ENCODE measurements at places on chromosomes 4 and X.

DNA sequence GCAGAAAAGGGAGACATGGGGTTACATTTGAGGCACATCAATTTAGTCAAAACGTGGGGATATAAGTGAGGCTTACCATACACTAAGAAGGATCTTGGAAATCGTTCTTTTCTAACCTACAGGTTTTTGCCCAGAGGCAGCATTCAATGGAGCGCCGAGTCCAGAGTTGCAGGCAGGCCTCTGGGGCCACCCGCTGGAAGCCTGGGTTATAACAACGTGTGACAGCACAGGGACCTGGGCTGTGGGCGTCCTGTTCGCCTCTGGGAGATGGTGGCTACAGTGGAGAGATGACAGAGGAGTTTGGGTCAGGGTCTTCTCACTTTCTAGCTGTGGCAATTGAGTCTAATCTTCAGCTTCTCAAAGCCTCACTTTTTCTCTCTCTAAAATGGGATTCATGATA, 53.9 kb downstream of the ENPP6 start:
- no peak for DNase-seq

DNA sequence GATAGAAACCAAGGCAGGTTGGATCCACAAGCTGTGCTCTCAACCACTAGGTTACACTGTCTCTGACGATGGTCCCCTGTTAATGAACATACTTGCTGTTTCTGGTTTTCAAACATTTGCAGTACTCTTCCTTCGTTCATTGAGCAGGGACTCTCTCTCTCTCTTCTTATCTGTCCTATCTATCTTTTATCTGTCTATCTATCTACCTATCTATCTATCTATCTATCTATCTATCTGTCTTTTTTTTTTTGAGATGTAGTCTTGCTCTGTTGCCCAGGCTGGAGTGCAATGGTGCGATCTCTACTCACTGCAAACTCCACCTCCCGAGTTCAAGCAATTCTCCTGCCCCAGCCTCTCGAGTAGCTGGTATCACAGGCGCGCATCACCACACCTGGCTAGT, 9.4 kb upstream of the CT47C1 start:
- no peak for DNase-seq

GRCh38 chr4:7279902-7280301, 87.6 kb downstream of the SORCS2 start:
- no peak for DNase-seq

- DNase-seq: peak; percentile 23
These were observed 72.7 kb downstream of the KDM6A start for GRCh38 chrX:44945736-44946135.
